Islet precursor cell (in vitro differentiated cells): ENCODE measurements at places on chromosomes 16 and 17.

GRCh38 chr16:12300490-12300889, 324.0 kb downstream of the SNX29 start:
- no peak for DNase-seq

GRCh38 chr17:38415250-38416194, 12.7 kb upstream of the ARHGAP23 start:
- DNase-seq = peak; percentile 92

DNA sequence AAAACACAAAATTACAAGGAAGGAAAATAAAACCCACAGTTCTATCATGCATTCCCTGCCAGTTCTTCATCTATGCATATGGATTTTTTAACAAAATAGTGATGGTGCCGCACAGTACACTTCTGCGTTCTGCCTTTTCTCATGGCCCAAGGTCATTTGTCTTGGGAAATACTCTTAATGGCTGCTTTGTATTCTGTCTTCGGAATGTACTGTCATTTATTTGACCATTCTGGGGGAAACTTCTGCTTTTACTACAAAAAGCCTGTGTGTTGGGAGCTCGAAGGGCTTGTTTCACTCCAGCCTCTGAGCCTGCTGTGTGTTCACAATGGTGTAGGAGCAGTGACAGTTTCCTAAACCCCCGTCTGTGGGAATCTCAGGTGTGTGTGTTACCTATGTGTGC, 82.8 kb upstream of the SEC14L1 start:
- no peak for DNase-seq

- no peak for DNase-seq
Observed at GRCh38 chr17:30323895-30324319, 9.9 kb downstream of the TMIGD1 start.

GRCh38 chr17:5662409-5663085, 78.2 kb upstream of the NLRP1 start:
- DNase-seq = peak; percentile 47

DNA sequence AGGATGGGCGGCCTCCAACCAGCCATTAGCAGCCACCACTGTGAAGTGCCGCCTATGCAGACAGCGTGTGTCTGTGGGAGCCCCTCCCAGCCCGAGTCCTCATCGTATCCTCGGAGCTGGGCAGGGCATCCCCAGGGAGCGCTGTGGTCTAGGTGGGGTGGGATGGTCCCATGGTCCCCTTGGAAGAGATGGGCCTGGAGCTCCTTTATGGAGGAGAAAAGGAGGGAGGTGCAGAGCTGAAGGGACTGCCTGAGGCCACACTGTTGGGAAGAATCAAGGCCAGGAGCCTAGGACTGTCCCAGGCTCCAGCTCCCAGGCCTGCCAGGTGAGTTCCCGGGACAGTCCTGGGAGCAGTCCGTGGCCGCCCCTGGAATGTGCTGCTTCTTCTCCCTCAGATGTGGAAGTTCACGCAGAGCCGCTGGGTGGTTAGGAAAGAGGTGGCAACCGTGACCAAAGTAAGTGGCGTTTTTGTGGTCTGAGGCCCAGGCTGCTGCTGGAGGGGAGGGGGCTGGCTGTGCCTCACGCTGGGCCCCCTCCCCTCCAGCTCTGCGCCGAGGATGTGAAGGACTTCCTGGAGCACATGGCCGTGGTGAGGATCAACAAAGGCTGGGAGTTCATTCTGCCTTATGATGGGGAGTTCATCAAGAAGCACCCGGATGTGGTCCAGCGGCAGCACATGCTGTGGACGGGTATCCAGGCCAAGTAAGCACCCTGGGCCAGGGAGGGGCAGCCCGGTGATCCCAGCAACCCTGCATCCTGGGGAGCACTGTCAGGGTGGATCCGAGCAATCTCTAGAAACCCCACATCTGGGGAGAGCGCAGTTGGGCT, 27.0 kb downstream of the POLR3E start:
- no peak for DNase-seq

DNA sequence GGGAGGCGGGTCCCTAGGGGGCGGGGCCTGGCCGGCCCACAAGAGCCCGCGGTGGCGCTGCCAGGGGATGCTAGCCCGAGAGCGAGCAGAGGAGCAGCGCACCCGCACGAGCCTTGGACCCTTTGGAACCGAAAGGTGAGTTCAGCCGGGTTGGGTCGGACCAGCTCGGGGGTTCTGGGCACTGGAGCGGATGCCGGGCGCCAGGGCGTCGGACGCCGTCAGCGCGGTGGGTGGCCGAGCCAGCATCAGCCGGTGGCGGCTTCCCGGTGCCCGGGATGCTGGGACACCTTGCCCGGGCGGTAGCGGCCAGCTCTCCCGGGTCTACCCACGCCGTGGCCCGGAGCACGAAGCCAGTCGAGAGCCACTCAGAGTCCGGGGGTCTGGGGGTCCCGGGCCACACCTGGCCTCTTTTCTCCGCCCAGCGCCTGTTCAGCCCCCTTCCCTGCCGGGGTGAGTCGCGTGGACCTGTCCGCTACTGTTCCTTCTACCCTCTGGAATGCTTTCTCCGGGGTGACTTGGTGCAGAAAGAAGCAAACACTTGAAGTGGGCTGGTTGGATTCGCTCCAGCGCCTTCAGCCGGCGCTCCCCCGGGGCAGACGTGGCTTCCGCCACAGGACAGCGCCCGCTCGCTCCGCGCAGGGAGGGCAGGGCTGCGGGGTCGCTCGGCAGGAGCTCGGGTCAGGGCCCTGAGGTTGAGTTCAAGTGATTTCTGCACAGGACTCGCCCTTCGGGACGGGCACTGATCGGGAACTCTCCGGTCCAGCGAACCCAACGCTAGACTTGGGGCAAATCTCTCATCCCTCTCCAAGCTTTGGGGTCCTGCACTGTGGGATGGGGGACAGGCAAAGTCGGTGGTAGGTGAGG, at the start of gene SCNN1G:
TSS of gene SCNN1G (plus strand) at position 67 of the 864 bp plus-strand sequence. CDS start 3,527 bp downstream, outside the sequence.
- DNase-seq = peak; percentile 68

GRCh38 chr17:1019451-1019850, 22.5 kb downstream of the TIMM22 start:
- no peak for DNase-seq

DNA sequence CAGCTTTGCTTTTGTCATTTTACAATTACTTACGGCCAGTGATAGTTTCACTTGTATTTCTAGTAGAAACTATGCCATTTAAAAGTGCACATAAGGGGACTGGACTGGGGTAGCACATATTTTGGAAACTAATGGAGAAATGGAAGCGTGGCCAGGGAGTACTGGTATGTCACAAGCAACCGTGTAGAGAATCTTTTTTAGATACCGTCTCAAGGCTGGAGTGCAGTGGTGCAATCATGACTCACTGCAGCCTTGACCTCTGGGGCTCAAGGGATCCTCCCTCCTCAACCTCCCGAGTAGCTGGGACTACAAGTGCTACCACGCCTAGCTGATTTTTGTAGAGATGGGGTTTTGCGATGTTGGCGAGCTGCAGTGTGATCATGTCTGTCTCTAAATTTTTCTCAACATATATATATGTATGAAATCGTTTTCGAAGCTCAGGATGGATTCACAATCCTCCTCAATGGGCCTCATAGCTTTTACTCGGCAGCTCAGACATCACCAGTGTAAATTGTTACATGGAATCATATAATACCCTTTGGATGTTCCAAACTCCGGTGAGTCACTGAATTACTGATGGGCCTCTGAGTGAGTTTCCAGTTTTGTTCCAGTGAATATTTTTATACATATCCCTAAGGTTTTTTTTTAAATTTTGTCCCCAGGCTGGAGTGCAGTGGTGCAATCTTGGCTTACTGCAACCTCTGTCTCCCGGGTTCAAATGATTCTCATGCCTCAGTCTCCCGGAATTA, 51.7 kb downstream of the ZNF778 start:
- no peak for DNase-seq

DNA sequence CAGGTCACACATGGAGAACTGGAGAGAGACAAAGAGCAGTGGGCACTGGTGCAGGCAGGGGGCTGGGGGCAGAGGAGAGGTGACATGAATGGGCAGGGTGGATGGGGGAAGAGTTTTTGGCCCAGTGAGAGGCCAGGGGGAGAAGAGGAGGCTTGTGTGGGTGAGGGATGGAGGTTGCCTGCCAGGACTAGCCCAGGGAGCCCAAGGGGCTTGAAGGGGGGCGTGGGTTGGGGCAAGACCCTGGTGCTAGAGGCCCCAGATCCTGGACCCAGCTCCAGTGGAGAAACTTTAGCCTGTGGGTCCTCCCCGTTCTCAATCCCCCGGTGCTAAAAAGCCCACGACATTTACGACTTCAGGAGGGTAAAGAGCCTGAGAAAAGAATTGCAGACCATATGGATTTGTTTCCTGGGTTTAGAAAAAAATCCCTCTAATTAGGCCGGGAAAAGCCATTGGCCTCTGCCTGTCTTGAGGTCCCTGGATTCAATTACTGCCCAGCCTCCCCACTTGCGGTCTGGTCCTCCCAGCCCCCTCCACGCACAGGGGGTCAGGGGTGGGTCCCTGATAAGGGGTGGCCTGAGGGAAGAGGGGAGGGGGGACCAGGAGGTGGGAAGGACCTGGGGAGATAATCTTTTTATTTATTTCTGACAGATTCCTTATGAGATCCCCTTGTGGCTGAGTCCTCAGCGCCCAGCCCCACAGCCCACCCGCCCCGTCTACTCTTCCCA, 33.0 kb downstream of the NGFR start:
- DNase-seq = no peak

DNA sequence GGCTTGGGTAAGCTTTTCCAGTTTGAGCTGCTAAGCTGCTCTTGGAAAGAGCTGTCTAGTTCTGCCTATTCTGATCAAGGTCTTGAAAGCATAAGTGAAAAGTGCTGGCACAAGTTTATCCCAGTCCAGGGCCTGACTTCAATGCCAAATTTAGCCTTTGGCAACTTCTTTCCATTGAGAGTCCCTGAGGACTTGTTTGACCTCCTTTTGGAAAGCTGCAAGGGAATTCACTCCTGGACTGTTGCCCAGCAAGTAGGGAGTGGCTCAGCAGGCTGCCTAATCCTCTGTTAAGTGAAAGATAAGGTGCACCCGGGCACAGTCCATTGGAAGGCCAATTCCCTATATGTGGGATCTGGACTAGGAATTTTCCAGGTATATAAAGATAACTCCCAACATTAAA, 16.0 kb upstream of the TANC2 start:
- DNase-seq = no peak
